B cell (primary cell): ENCODE measurements at places on chromosomes 16 and 17.

- no peak overlapping the region for H3K4me3 ChIP-seq
- H3K27ac ChIP-seq = no peak overlapping the region
- H3K36me3 ChIP-seq = no peaks in the 10 kb centered on the region
- H3K4me1 ChIP-seq = no peaks in the 10 kb centered on the region
These were observed 251.9 kb downstream of the IRX3 start for GRCh38 chr16:54034684-54035083.

GRCh38 chr16:72552654-72553053, 380.7 kb upstream of the PMFBP1 start:
- no peaks in the 10 kb centered on the region for H3K27me3 ChIP-seq
- DNase-seq = no peak
- H3K27ac ChIP-seq = no peak overlapping the region

DNA sequence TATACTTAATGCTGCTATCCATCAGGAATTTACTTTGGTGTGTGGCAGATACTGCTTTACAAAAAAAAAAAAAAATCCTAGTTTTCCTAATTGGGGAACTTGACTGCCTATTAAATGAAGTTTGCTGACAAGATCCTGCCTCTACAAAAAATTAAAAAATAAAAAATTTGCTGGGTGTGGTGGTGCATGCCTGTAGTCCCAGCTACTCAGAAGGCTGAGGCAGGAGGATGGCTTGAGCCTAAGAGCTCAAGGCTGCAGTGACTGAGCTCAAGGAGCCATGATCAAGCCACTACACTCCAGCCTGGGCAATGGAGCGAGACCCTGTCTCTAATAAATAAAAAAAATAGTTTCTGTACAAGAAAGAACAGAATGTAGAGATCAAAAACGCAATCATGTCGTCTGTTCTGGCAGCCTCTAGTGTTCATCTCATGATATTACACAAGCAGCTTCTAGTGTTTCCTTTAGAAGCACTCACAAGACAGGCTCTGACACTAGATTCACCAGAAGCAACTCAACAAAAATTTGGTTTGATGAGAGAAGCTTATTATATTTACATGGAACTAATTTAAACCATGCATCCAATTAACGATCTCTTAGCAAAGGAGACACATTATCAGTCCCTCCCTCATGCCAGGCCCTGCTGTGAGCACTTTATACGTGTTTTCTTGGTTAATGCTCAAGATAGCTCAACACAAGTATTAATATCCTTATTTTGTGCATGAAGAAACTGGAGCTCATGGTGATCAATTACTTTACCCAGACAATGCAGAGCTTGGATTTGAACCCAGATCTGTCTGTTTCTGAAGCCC, 6.8 kb upstream of the KRTAP17-1 start:
- H3K4me1 ChIP-seq = peaks cover 4% of the 10 kb centered on the region
- peaks cover 3% of the 10 kb centered on the region for H3K27me3 ChIP-seq
- H3K27ac ChIP-seq = no peak overlapping the region
- DNase-seq = peak; percentile 71
- no peaks in the 10 kb centered on the region for H3K36me3 ChIP-seq

DNA sequence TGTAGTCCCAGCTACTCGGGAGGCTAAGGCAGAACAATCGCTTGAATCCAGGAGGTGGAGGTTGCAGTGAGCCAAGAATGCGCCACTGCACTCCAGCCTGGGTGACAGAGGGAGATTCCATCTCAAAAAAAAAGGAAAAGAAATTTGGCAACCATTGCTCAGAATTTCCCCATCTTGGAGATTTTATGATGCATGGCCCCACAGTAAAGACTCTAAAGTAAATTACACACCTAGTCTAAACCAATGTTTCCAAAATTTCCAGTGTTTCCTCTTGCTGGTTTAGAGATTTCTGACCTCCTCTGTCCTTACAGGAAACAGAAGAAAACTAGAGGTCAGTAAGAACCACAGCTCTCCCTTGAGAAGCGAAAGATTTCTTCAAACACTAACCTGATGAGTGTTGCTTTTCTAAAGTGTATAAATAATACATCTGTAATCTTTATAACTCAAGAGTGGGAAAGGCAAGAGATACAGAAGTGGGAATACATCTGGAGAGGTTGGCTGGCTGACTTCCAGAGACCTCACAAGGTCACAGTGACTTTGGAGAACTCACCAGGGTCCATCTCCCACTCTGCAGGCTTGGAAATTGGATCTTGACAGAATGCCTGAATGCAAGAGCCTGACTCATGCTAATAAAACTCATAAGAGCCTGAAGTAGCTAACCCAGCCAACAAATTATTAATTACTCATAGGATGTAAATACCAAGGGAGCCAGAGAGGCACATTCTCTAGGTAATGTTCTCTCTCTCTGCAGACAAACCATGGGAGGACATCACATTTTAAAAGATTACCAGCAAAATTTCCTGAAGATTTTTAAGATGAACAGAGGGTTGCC, 8.8 kb downstream of the ADAT1 start:
- H3K27ac ChIP-seq = no peak overlapping the region
- H3K36me3 ChIP-seq = peaks cover 7% of the 10 kb centered on the region
- no peak for DNase-seq
- no peaks in the 10 kb centered on the region for H3K4me1 ChIP-seq

GRCh38 chr17:32123782-32124181, 18.5 kb upstream of the RHOT1 start:
- peaks cover 14% of the 10 kb centered on the region for H3K4me1 ChIP-seq
- H3K27ac ChIP-seq = no peak overlapping the region
- no peaks in the 10 kb centered on the region for H3K36me3 ChIP-seq
- DNase-seq = no peak
- H3K27me3 ChIP-seq = peaks cover 4% of the 10 kb centered on the region

DNA sequence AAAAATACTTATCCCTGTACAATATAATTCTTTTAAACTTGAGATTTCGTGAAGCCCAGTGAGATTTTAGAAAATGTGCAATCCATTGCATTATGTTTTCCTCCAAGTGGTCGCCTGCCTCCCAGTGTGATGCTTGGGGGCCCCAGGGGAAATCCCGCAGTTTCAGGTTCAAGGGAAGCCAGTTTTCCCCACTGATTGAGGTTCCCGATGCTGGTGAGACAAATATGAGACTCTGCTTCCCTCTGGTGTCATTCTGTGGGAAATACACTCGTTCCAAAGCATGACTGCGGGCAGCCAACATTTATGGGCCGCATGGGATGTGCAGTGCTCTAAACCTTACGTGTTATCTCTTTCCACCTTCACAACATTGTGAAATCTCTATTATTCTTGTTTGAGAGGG, 200.8 kb downstream of the PRKCB start:
- H3K4me3 ChIP-seq = no peak overlapping the region

DNA sequence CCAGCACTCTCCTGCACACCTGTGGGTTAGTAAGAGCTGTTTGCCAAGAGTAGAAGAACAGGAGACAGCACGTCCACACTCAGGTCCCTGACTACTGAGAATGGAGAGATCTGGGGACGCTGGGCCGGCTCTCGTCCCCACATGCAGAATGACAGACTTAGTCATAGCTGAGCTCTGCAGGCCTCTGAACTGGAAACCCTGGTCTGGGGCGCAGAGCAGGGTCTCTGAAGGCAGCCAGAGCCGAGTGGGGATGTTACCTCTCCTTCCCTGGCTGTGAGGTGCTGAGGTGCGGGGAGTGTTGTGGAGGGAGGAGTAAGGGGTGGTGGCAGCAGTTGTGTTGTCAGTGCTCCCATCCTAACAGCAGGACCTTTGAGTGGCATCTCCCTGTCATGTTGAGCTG, 7.2 kb upstream of the JPT2 start:
- no peaks in the 10 kb centered on the region for H3K4me1 ChIP-seq
- H3K27me3 ChIP-seq = no peaks in the 10 kb centered on the region
- H3K4me3 ChIP-seq = no peak overlapping the region
- H3K27ac ChIP-seq = no peak overlapping the region
- no peak for DNase-seq

DNA sequence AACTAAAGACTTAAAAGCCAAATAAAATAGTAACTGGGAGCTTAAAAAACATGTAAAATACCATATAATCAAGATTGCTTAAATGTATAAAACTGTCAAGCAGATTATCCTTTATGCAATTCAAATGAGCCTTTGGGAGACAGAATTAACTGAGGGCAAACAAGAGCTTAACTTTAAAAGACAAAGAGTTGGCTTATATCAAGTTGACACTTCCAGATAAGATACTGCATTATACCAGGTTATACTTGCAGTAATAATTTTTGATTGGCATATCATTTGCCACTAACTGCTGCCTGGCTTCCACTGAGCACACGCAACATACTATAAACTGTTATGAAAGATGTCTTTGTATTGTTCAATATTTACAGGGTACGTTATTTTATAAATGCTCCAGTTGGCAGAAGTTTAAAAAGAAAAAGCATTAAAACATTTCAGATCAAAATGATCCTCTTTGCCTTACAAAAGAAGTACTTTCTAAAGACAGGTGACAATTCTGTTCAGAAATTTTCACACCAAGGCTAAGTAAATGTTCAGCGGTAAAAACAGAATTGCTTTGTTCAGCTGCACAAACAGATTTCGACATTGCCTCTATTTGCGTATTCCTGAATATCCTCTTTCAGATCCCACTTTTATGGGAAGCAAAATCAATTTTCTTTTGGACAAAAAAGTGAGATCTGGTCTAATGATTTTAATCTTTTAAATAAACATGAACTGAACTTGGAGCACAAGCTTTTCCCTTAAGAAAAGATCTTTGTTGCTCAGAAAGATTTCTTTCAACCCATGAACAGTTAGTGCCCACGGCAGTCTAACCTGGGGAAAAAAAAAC, 50.7 kb downstream of the TOX3 start:
- H3K27ac ChIP-seq = no peak overlapping the region
- no peaks in the 10 kb centered on the region for H3K36me3 ChIP-seq
- no peaks in the 10 kb centered on the region for H3K27me3 ChIP-seq
- H3K4me3 ChIP-seq = no peak overlapping the region
- H3K4me1 ChIP-seq = no peaks in the 10 kb centered on the region

- peak overlapping the region; percentile 95 for H3K27ac ChIP-seq
- H3K4me1 ChIP-seq = peaks cover 39% of the 10 kb centered on the region
- peaks cover 3% of the 10 kb centered on the region for H3K36me3 ChIP-seq
These were observed 3.8 kb downstream of the SNX20 start for GRCh38 chr16:50677351-50677750.

- no peaks in the 10 kb centered on the region for H3K36me3 ChIP-seq
- H3K27me3 ChIP-seq = peaks cover 39% of the 10 kb centered on the region
- H3K27ac ChIP-seq = no peak within 1 kb of the TSS
- no peak within 1 kb of the TSS for H3K4me3 ChIP-seq
- H3K4me1 ChIP-seq = peaks cover 12% of the 10 kb centered on the region
These were observed at the start of gene ADAM11 for GRCh38 chr17:44758414-44759085. Gene ADAM11 (plus strand): TSS chr17:44758988. CDS start chr17:44759200, 212 bp downstream.

DNA sequence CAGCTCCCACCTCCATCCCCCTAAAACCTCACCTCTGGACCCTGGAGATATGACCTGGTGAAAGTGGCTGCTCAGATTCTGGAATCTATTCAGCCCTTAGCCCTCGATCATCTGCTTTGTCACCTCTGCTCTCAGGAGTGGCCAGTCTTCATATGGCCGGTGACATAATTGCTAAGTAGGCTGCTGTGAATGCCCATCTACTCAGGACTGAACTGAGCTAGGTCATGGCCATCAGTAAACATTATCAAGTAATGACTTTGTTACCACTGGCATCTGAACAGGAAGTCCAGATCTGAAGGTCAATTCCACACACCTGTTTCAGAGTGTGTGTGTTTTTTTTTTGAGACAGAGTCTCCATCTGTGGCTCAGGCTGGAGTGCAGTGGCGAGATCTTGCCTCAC, 78.6 kb downstream of the CDK5R1 start:
- peaks cover 21% of the 10 kb centered on the region for H3K4me1 ChIP-seq
- H3K36me3 ChIP-seq = no peaks in the 10 kb centered on the region
- DNase-seq = no peak
- no peak overlapping the region for H3K4me3 ChIP-seq
- H3K27ac ChIP-seq = no peak overlapping the region

DNA sequence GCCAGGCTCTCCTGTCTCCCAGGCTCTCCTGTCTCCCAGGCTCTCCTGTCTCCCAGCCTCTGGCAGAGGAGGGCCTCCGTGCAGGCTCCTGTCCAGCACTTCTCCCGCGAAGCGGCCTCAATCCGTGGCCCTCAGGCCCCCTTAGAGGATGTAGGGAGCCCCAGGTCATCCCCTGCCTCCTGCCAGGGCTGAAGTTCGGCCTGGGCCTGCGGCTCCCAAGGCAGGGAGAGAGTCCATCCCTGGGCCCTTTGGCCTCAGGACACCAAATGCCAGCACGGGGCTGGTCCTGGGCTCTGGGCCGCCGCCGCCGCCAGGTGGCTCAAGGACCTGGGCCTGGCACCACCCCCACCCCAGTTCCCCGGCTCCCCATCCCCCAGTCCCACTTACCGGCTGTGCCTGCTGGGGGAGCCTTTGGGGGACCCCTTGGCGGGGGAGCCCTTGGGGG, 370 bp downstream of the EVPL start:
- H3K4me3 ChIP-seq = no peak overlapping the region
- H3K36me3 ChIP-seq = no peaks in the 10 kb centered on the region
- H3K4me1 ChIP-seq = peaks cover 9% of the 10 kb centered on the region

GRCh38 chr17:81365148-81365600, 30.1 kb upstream of the BAHCC1 start:
- no peaks in the 10 kb centered on the region for H3K36me3 ChIP-seq
- no peak overlapping the region for H3K27ac ChIP-seq
- DNase-seq = peak; percentile 27
- H3K4me3 ChIP-seq = no peak overlapping the region
- peaks cover 50% of the 10 kb centered on the region for H3K27me3 ChIP-seq

- H3K4me3 ChIP-seq = no peak overlapping the region
- H3K4me1 ChIP-seq = peaks cover 43% of the 10 kb centered on the region
- H3K27ac ChIP-seq = no peak overlapping the region
- H3K36me3 ChIP-seq = no peaks in the 10 kb centered on the region
- no peak for DNase-seq
- H3K27me3 ChIP-seq = no peaks in the 10 kb centered on the region
These were observed 1.7 kb upstream of the ITGAE start for GRCh38 chr17:3802461-3803307.

- DNase-seq = no peak
- H3K36me3 ChIP-seq = no peaks in the 10 kb centered on the region
- peaks cover 15% of the 10 kb centered on the region for H3K4me1 ChIP-seq
- no peaks in the 10 kb centered on the region for H3K27me3 ChIP-seq
These were observed 11.7 kb downstream of the ZG16B start for GRCh38 chr16:2841606-2842339.

GRCh38 chr17:6683081-6683684, 30.0 kb downstream of the SLC13A5 start:
- H3K4me1 ChIP-seq = no peaks in the 10 kb centered on the region
- peaks cover 15% of the 10 kb centered on the region for H3K27me3 ChIP-seq
- no peak for DNase-seq

GRCh38 chr17:76644995-76645394, 1.4 kb upstream of the ST6GALNAC1 start:
- H3K4me3 ChIP-seq = no peak overlapping the region
- no peaks in the 10 kb centered on the region for H3K4me1 ChIP-seq
- H3K27ac ChIP-seq = no peak overlapping the region
- no peaks in the 10 kb centered on the region for H3K27me3 ChIP-seq
